WERI-Rb-1 (cell line): ENCODE measurements at places on chromosomes 13 and 19.

DNA sequence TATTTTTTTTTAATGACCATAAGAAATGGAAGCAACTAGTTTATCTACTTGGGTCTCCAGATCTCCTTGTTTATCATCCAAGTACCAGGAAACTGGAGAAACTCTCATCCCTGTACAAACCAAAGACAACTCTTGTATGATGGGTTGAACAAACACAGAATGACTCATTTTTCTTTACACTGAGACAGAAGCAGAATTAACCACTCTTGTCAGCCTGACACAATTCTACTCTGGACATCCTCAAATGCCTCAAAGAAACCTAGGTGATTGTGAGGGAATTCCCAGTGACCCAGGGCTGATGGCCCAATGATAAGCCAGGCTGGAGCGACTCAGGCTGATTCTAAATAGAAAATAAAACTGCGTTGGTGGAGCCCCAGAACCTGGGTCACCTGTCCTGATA is 151.5 kb downstream of the ZNF737 start:
- DNase-seq: no peak

GRCh38 chr13:105159841-105160240 is 1375.6 kb downstream of the EFNB2 start:
- DNase-seq: no peak

DNA sequence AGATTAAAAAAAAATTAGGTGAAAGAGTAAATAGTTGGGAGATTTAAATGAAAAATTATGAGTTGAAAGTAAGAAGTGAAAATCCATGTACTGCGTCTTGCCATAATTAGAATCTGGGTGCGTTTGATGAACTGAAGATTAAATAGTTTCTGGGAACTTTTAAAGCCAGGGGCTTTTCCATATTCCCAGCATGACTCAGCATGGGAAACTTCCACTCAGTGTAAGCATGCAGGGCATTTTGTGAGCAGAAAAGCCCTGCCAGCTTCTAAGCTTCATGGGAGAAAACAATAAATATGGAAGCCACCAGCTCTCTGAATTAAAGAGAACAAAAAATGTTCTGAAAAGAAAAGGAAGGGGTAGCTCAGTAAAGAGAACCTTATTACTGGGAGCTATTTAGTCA is 62.0 kb upstream of the EDNRB start:
- no peak for DNase-seq

DNA sequence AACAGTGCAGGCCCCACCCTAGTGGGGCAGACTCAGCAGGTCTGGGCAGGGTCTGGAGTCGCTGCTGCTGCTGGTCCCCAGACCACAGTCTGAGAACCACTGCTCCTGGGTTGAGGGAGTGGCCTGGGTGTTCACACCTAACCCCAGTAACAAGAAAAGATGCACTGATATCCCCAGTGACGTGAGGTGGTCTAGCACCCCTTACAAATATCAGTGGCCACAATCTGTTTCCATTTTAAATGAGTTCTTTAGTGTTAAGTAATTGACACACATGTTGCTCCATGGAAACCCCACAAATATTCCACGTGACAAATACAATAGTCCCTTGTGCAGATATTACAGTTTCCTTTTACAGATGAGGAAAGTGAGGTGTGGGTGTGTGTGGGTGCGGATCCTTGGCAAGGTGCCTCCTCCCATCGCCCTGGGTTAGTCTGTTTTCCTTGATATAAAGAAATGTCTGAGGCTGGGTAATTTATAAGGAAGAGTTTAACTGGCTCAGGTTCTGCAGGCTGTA is 96.3 kb upstream of the GPR183 start:
- no peak for DNase-seq

DNA sequence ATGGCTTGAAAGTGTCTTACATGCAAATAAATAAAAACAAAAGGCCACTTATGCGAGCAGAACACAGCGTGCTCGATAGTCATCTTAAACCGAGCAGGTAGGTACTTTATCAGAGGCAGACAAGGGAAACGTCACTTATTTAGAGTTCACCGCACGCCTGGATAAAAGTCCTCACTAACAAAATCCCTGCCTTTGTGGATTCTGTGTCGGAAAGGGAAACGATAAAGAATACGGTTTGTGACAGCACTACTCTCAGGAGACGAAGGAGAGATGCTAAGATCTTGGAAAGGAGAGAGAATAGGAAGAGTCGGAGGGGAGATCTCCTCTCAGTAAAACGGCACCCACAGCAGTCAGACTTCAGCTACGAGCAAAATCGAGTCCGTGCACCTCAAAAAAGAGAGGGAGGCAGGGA is 581 bp downstream of the RCBTB1 start:
- DNase-seq: no peak

DNA sequence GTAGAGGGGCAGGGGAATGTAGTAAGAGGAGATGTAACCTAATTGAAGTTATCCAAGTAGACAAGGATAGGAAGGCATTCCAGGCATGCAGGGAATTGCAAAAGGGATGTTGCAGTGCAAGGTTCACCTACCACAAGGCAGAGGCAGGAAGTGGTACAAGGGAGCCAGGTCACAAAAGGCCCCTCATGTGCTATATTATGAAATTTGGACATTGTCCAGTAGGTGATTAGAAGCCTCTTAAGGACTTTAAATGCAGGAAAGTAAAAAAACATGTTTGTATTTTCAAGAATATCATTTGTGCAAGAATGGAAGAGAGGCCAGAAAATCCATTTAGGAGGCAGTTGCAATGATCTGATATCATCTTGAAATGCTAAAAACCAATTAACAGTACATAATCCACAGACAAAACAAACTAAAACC is 111.4 kb downstream of the FRY start:
- DNase-seq: no peak

DNA sequence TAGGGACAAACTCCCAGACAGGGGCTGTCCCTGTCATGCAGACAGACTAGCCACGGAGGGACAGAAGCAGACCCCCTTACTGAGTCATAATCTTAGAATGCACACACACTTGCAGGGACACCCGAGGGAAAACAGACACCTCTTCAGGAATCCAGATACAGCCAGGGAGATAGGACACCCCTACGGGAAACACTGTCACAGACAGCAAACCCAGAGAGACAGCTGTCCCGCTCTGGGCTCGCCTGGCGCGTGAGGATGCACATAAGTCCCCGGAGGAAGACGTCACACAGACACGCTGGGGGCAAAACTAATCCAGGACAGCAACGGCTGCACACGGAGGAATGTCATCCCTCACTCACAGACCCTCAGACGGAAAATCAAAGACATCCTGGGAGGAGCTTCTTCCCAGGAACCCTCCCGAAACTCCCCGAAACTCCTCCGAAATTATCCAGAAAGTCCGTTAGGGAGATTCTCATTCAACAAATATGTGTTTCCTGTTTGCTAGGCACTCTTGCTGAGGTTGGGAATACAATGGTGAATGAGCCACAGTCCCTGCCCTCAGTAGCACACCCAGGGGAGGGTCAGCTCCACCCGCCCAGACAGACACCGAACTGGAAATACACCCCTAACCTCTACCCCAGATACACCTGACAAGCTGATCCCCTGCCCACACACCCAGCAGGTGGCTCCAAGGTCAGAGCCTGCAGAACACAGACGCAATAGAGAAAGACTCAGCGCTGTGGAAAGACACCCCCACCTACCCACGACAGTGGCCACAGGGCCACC is 15.2 kb upstream of the TOMM40 start:
- peak; percentile 67 for DNase-seq

GRCh38 chr19:38812009-38812840 is 520 bp downstream of the LGALS4 start:
- DNase-seq: no peak

GRCh38 chr13:49776871-49777270 is 15.6 kb downstream of the KPNA3 start:
- DNase-seq: no peak

DNA sequence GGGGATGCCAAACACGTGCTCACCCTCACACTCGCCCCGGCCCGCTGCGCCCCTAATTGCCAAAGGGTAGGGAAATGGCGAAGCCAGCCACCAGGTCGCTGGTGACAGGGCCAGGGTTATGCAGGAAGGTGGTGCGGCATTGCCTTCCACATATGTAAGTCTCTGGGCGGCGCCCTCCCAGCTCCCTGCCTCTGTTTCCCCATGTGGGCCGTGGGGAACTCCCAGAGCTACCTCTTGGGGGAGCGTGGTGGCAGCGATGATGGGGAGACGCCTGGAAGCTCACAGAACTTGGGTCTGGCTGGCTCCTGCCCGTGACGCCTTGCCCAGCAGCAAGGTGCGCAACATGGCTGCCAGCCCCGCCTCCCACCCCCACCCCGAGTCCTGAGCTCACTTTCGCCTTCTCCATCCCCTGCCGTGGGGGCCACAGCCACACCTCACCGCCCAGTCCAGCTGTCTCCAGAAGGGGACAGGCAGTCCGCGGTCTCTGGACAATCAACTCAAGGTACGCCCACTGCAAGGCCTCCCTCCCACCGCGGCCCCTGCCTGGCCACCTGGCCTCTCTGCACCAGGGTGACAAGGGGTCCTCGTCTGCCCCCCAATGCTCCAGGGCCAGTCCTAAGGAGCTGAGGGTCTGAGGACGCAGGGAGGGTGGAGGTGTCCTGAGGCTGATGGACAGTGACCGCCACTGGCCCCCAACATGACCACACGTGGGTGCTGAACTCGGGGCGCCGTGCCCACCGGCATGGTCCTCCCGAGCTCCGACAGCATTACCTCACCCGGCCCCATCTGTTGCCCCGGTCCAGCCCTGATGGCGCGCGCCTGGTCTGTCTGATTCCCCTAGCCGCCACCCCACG is 6.6 kb downstream of the C19orf25 start:
- DNase-seq: peak; percentile 77

DNA sequence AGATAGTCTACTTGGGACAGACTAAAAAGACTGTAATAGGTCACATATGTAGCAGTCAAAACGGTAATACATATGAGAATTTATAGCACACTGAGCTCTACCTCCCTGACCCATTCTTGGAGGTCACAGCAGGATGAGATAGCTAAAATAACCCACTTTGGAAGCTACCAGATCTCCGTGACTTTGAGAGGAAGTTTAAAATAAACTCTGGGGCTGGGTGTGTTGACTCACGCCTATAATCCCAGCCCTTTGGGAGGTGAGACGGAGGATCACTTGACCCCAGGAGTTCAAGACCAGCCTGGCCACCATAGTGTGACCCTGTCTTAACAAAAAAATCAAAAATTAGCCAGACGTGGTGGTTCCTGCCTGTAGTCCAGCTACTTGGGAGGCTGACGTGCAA is 45.3 kb downstream of the DHRS12 start:
- DNase-seq: no peak

- DNase-seq: no peak
These were observed 825.8 kb downstream of the GPC5 start for GRCh38 chr13:92224052-92224821.

- DNase-seq: no peak
These were observed 598 bp upstream of the LPAR2 start for GRCh38 chr19:19628501-19629134.

DNA sequence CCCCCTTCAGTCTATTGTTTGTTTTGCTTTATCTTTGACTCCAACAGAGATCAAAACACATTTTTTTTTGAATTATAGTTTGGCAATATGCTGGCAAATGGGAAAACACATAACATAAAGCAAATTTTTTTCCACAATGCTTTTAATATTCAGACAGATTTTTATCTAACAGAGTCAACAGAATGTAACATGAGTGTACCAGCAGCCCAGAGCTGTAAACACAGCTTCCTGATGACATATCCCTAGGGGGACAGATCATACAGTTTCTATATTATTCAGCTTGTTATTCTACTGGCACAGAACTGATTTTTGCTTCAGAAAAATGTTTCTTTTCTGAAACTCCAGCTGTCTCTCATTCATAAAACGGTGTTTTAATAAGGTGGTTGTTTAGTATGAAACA is 168.8 kb downstream of the OLFM4 start:
- DNase-seq: no peak

GRCh38 chr19:12953138-12953798 is 3.8 kb downstream of the GADD45GIP1 start:
- peak; percentile 77 for DNase-seq

DNA sequence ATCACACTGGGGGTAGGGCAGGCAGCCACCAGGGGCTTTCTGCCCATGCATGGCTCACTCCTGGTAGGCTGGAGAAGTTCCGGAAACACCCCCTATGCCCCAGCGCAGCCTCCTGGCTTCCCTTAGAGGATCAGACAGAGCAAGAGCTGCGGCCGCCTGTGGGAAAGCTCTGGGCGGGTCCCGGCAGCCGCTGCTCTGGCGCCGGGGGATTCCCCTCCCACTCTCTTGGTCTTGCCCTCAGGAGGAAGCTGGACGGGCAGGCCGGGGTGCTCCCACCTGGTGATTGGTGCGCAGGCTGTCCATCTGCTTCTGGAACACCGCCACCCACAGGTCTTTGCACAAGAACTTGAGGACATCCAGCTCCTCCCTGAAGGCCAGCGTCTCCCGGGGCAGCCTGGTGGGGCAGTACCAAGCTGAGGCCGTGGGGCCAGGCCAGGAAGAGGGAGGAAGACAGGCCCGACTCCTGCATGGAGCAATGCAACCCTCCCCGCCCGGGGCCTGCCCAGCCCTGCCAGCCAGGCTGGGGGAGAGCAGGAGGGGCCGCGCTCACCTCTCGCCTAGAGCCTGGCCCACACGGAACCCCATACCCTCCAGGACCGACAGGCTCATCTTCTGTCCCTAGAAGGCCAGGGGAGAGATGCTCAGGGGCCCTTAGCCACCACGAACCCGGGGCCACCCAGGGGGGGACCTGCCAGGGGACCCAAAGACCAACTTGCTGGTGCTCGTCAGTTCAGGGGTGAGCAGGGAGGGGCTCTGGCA is 4.0 kb upstream of the NKPD1 start:
- DNase-seq: peak; percentile 96

- no peak for DNase-seq
These were observed 724 bp upstream of the ZNF780A start for GRCh38 chr19:40091205-40092129.

DNA sequence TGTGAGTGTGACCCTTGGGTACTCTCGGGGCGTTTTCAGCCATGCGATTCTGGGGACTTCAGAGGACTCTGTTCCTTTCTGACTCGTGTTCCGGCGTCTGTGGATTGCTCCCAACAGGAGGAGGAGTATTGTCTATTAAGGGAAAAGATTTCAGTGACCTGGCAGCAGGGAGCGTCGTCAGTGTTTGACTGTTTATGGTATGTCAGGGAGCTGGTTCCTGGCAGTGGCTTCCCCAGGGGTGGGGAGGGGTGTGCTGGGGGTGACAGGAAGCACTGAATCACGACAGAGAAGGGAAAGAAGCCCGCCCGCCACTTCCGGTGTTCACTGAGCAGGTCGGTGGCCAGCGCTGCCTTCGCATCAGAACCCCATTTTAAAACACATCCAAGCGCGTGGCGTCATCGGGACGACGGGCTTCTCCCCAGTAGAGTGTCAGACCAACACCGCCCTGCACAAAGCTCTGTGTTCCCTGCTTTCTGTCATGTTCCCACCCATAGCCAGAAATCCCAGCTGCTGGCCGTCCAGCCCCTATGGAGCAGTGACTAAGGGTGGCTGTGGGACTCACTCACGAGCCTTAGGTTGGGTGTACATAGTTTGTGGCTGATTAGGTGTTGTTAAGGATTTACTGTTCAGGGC is 33.8 kb downstream of the COL4A2 start:
- no peak for DNase-seq

DNA sequence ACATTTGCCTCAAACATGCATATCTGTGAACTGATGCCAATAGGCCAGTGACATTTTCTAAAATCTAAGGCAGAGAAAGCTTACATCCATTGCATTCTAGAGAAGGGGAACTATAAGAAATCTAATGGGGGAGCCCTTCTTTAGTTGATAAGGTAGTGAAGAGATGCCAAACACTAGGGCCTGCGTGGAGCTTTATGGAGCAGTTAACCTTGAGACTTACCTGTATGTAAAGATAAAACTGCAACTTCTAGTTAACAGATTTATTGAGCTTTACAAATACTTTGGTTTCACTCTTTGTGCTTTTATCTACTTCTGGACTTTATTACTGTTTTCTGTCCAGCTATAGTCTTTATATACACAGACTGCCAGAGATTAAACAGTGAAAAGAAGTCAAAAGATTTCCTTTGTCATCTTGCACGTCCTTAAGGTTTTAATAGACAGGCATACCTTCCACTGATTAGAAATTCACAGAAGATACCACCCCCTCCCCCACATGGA is 457.6 kb downstream of the KLF12 start:
- no peak for DNase-seq
